DMS 273 treated with DMSO at 0.1 percent for 48 hours (cell line): ENCODE measurements at places on chromosomes 5 and 9.

- no peak for DNase-seq
Observed at GRCh38 chr9:88106492-88106891, 31.8 kb downstream of the SPATA31C2 start.

- no peak for DNase-seq
Observed at GRCh38 chr5:135966165-135966564, 11.4 kb upstream of the LECT2 start.

DNA sequence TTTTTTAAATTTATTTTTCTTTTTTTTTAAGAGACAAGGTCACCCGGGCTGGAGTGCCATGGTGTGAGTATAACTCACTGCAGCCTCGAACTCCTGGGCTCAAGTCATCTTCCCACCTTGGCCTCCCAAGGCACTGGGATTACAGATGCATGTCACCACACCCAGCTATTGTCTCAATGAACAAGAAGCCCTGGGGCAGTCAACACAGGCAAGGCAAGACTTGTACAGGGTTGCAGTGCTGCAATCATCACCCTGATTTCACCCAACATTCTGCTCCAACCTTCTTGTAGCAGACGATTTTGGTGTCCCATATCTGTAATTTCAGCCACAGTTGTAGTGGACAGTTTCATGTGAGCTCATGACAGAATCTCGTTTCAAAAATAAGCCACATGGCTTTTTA lies 205.8 kb upstream of the KIF2A start:
- DNase-seq = no peak

DNA sequence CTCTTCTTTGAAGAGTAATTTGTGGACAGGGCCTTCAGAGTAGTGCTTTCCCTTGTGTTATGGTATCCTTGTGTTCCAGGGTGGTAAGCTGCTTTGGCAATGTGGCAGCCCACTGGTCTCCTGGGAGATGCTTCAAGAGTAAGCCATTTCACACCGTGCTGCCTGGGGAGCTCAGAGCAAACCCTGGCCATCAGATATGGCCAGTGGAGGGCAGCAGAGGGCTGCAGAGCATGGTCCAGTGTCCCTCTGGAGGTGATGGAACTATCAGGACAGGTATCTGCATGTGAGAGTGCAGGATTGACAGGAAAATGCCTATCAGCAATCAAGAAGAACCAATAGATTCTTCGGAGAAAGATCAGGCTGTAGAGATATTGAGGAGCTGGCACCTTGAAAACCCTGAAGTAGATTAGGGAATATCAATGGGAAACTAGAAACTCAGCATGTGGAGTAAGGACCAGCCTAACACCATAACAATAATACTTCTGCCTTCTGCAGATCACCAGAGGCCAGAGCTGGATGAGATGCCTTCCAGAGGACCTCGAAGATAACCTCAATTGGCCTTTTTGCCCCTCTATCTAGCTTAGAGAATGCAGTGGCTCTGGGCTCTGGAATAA lies 90.8 kb downstream of the PLPPR1 start:
- DNase-seq = peak; percentile 33

GRCh38 chr5:150458802-150459557 lies 9.4 kb upstream of the RPS14 start:
- no peak for DNase-seq

GRCh38 chr9:4489562-4489918 lies 728 bp upstream of the SLC1A1 start:
- no peak for DNase-seq

- DNase-seq = no peak
Observed at GRCh38 chr9:137722481-137722880, 103.7 kb downstream of the EHMT1 start.

- no peak for DNase-seq
Observed at GRCh38 chr5:63145167-63145566, 566.5 kb downstream of the LRRC70 start.

- no peak for DNase-seq
Observed at GRCh38 chr5:105554568-105555169, 1992.1 kb upstream of the NUDT12 start.

DNA sequence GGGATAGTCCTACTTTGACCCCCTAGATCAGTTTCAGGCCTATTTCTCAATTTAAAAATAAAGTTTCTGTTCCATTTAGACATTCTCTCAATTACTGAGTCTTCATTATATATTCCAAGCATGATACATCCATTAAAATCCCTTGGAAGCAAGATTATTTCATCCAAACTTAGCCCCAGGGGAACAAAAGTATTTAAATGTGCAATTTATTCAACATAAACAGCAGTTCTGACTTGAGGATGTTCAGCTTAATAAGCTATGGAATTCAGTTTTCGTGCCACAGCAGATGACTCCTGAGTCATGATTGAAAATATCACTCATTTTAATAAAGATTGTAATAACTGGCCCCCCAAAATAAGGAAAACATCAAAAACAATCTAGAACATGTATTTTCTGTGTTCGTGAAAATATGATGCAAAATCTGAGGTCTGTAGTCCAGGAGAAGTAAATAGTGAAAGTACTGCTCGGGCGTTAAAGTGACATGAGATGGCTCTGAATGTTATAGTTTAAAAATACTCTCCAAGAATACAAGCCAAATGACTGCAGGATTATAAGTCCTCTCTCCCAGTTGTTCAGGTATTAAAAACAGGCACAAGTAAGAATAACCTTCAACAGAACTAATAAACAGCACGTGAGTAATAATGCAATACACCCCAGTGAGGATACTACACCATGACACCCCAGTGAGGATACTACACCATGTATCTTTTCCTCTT lies 67.1 kb downstream of the RETREG1 start:
- DNase-seq = no peak

- DNase-seq = no peak
Observed at GRCh38 chr9:20658677-20659473, 25.2 kb upstream of the FOCAD start.

DNA sequence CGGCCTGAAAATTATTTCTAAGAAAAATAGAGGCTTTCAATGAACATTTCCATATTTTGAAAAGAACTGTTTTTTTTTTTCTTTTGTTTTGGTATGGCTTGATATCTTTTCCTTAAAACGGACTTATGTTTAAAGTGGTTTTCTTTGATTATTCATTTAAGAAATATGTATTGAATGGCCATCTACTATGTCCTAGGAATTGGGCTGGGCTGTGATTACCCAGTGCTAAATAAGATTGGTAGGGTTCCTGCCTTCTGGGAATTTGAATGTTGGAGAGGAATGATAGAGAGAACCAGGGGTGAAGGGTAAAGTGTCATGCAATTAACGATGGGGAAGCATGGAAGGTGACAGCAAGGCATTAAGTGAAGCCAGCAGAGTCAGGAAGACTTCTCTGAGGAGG lies 33.2 kb downstream of the TNFSF8 start:
- DNase-seq = no peak

GRCh38 chr5:170390472-170390871 lies 1.3 kb upstream of the KCNMB1 start:
- DNase-seq = no peak

DNA sequence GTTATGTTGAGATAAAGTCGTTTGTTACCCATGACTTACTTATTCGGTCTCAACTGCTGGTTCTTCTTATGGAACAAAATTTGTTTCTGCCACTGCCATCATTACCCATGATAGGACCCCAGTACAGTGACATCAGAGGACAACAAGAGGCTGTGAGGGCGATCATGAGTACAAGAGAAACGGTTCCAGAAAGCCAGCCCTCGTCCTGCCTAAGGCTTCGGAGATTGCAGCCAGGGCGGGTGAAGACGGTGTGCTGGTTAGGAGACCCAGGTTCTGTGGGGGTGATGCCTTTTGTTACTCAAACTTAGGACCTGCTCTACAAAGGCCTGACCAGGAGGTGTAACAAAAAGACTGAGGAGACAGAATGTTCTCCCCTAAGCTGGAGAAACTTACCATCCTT lies 10.9 kb downstream of the FYB1 start:
- DNase-seq = no peak

DNA sequence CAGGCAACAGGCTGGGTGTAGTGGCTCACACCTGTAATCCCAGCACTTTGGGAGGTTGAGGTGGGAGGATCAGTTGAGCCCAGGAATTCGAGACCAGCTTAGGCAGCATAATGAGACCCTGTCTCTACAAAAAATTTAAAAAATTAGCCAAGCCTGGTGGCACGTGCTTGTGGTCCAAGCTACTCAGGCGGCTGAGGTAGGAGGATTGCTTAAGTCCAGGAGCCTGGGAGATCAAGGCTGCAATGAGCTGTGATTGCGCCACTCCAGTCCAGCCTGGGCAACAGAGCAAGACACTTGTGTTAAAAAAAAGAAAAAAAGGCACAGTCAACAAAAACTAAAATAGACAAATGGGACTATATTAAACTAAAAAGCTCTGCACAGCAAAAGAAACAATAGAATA lies 29.3 kb downstream of the ATP6V0E1 start:
- no peak for DNase-seq

DNA sequence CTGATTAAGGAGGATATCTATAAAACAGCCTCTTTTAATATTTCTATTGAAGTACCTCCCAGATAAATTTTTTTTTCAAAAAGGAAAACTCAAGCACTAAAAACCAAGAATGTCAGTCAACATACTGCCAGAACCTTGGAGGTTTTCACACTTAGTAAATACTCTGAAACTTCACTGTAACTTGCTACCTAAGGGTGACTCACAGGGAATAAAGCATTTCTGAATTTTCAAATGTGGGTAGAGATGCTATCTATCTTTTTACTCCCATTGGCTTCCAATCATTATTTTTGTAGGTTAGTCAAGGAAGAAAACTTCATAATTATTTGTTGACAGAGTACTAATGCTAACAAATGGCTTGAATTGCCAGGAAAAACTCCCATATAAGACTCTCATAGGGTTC lies 46.1 kb downstream of the SLC25A46 start:
- DNase-seq = no peak

GRCh38 chr5:77209495-77210090 lies 887 bp upstream of the PDE8B start:
- DNase-seq = no peak

- DNase-seq = no peak
Observed at GRCh38 chr5:173873306-173873922, 14.7 kb upstream of the CPEB4 start.

- no peak for DNase-seq
Observed at GRCh38 chr9:12860998-12861397, 86.2 kb downstream of the LURAP1L start.

GRCh38 chr5:1133510-1134201 lies 21.8 kb upstream of the SLC12A7 start:
- no peak for DNase-seq

DNA sequence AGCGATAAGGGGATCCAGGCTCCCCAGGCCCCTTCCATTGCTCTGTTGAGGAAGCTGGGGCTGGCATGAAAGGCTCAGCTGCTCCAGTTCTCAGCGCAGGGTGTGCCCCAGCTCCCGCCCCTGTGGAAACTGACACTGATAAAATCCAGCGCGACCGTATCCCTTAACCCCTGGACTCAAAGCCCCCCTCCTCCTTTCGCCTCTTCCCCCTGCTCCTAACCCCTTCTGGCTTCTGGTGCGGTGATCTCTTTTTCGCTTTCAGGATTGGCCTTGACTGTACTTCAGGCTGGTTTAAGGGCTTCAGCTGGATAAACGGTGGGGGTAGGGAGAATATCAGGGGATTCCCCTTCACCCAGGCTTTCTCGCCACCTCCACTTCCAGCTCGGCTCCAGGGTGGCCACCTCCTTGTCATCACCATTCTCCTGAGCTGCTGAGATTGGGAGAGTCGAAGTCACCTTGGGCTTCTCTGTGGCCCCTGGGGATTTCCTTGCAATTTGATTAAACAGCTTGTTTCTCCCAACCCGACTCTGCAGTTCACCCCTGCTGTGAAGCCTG lies 843 bp downstream of the BSPRY start:
- no peak for DNase-seq

DNA sequence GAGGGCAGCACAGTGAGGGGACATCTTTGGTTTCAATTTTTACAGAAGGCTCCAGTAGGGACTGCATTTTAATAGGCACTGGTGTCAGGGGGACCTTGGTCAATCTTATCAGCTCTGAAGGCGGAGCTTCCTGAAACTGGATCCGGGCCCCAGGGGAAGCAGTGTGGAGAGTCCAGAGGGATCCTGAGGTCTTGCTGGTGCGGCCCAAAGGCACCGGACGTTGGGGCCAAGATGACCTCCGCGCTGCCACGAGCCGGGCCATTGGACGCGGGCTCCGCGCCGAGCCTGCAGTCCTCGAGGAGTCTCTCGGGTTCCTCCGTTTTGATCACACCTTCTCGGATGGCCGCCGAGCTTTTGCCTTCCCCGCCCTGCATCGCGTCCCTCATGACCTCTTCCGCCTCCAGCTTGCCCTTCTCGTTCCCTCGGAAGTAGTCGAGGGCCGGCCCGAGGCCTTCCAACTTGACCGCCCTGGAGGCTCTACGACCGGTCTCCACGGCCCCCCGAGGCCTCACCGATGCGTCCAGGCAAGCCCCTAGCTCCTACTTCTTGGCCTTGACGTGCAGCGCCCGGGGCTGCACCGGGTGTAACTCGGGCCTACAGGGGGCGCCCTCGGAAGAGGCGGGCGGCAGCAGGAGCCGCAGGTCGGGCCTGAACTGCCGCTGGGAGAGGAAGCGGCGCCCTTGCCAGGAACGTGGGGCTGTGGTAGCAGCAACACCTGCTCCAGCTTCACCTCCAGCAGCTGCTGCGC lies 18.8 kb downstream of the C5orf52 start:
- no peak for DNase-seq

GRCh38 chr9:120410925-120411501 lies 169.0 kb downstream of the CDK5RAP2 start:
- DNase-seq = no peak

- DNase-seq = peak; percentile 72
Observed at GRCh38 chr5:124718380-124718789, 28.1 kb downstream of the ZNF608 start.

DNA sequence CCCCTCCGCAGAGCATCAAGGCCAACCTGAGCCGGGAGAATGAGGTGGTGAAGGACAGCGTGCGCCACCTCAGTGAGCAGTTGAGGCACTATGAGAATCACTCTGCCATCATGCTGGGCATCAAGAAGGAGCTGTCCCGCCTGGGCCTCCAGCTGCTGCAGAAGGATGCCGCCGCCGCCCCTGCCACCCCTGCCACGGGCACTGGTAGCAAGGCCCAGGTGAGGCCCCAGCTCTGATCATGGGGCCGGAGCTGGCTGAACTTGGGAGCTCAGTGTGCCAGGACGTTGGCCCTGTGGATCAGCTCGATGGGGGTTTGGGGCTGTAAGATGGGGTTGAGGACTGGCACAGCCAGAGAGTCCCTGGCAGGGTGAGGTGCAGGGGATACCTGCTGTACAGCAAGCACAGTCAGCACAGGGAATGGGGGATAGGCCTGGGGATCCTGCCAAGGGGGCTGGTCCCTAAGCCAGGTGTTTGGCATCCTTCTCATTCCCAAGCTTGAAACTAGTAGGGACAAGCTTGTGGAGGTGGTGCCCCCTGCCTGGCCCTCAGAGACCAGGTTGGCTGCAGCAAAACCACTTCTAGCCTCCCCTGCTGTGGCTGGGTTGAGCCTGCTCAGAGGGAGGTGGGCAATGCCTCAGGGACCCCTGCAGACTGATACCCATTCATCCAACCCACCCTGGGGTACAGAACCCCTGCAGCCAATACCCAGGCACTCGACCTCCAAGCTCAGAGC lies 22.5 kb downstream of the OLFML2A start:
- DNase-seq = no peak

- DNase-seq = no peak
Observed at GRCh38 chr5:142298789-142299188, 26.0 kb downstream of the SPRY4 start.

DNA sequence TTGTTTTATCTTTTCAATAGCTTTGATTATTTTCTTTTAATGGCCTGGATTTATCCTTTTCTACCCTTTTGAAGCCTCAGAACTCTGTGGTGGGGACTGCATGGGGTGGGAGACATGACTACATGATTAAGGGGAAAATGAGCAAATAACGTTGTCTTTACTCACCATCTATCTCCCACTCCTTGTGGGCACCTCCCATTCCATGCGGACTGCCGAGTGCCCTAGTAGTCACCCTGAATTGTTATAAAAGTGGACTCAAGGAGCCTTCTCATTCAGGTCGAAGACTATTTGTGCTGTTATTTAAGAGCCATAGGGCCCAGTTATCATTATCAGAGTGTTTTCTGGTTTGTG lies 281.8 kb downstream of the MLLT3 start:
- no peak for DNase-seq
